ENCODE measurements at places on chromosomes 5 and 9. TPM values are rescaled to one million over a fixed set of nuclear protein-coding genes. Genes with fewer than 3 reads are reported as not detected.

- H3K27me3 ChIP-seq = no peaks in the 10 kb centered on the region
- no peak for DNase-seq
- H3K4me1 ChIP-seq = no peaks in the 10 kb centered on the region
- no peak overlapping the region for H3K4me3 ChIP-seq
Measured at GRCh38 chr9:79757074-79757473, 185.3 kb downstream of the TLE4 start.

- H3K4me1 ChIP-seq = no peaks in the 10 kb centered on the region
- no peak overlapping the region for H3K4me3 ChIP-seq
- DNase-seq = no peak
- no peaks in the 10 kb centered on the region for H3K27me3 ChIP-seq
- H3K36me3 ChIP-seq = no peaks in the 10 kb centered on the region
Measured at GRCh38 chr9:121261107-121261460, 6.9 kb upstream of the GSN start.

DNA sequence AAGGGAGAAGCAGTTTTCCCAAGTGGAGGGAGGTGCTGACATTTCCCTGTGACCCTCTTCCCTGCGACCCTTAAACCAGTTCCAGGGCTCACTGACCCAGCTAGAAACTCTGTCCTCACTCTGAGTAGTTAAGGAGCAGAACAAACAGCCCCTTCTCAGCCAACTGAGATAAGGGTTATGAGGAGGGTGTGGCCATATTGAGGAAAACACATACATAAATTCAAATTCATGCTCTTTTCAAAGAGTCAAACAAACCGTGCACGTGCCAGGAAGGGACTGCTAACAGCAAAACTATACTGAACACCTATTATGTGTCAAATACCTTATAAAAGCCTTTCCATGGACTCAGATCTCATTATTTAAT lies 4.9 kb upstream of the AKNA start:
- no peaks in the 10 kb centered on the region for H3K27me3 ChIP-seq
- no peak overlapping the region for H3K4me3 ChIP-seq
- DNase-seq = no peak
- peak overlapping the region; percentile 46 for H3K27ac ChIP-seq
- peaks cover 93% of the 10 kb centered on the region for H3K4me1 ChIP-seq

- H3K4me3 ChIP-seq = no peak overlapping the region
- DNase-seq = no peak
- H3K36me3 ChIP-seq = peaks cover 10% of the 10 kb centered on the region
- H3K27me3 ChIP-seq = no peaks in the 10 kb centered on the region
- no peak overlapping the region for H3K27ac ChIP-seq
- no peaks in the 10 kb centered on the region for H3K4me1 ChIP-seq
Measured at GRCh38 chr9:130626249-130626996, 38.0 kb upstream of the PRDM12 start.

DNA sequence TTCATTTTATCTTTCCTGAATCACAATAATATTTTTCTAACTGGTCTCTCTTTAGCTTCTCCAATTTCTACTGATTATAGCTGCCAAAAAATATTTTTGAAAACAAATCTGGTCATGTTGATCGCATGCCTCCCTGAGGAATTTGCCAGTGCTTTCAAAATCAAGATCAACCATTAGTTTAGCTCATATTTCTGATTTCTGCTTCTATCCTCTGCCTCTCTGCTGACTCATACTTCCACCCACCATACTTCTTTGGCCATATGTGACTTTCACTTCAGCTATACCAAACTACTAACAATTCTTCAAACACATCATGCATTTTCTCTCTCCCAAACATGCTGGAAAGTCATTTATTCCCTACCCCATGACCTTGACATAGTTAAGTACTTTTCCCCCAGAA lies 636.5 kb downstream of the TLE1 start:
- H3K36me3 ChIP-seq = no peaks in the 10 kb centered on the region
- no peaks in the 10 kb centered on the region for H3K4me1 ChIP-seq
- H3K27ac ChIP-seq = no peak overlapping the region
- H3K27me3 ChIP-seq = no peaks in the 10 kb centered on the region
- no peak for DNase-seq
- no peak overlapping the region for H3K4me3 ChIP-seq

- H3K4me1 ChIP-seq = peaks cover 98% of the 10 kb centered on the region
- DNase-seq = peak; percentile 11
- H3K27me3 ChIP-seq = no peaks in the 10 kb centered on the region
- no peak overlapping the region for H3K27ac ChIP-seq
Measured at GRCh38 chr5:148849461-148849860, 23.1 kb downstream of the ADRB2 start.

Gene CAPSL
- not detected for total RNA-seq

- no peak overlapping the region for H3K4me3 ChIP-seq
- DNase-seq = no peak
- H3K27me3 ChIP-seq = no peaks in the 10 kb centered on the region
- no peaks in the 10 kb centered on the region for H3K36me3 ChIP-seq
- no peak overlapping the region for H3K27ac ChIP-seq
Measured at GRCh38 chr5:132905938-132906337, 32.5 kb downstream of the LEAP2 start.

Gene PCDHGA12
- not detected for total RNA-seq

GRCh38 chr5:153659039-153659736 lies 168.7 kb downstream of the GRIA1 start:
- no peaks in the 10 kb centered on the region for H3K4me1 ChIP-seq
- no peak overlapping the region for H3K27ac ChIP-seq
- no peak overlapping the region for H3K4me3 ChIP-seq
- no peaks in the 10 kb centered on the region for H3K36me3 ChIP-seq

Gene FOXD4L5
- total RNA-seq = not detected

- H3K27ac ChIP-seq = no peak overlapping the region
- H3K4me3 ChIP-seq = no peak overlapping the region
- DNase-seq = no peak
- no peaks in the 10 kb centered on the region for H3K4me1 ChIP-seq
- H3K36me3 ChIP-seq = no peaks in the 10 kb centered on the region
Measured at GRCh38 chr5:78781611-78782286, 133.2 kb upstream of the LHFPL2 start.

- no peak for DNase-seq
- H3K36me3 ChIP-seq = no peaks in the 10 kb centered on the region
- H3K27me3 ChIP-seq = no peaks in the 10 kb centered on the region
- H3K27ac ChIP-seq = no peak overlapping the region
Measured at GRCh38 chr9:18143073-18143745, 330.7 kb upstream of the ADAMTSL1 start.

DNA sequence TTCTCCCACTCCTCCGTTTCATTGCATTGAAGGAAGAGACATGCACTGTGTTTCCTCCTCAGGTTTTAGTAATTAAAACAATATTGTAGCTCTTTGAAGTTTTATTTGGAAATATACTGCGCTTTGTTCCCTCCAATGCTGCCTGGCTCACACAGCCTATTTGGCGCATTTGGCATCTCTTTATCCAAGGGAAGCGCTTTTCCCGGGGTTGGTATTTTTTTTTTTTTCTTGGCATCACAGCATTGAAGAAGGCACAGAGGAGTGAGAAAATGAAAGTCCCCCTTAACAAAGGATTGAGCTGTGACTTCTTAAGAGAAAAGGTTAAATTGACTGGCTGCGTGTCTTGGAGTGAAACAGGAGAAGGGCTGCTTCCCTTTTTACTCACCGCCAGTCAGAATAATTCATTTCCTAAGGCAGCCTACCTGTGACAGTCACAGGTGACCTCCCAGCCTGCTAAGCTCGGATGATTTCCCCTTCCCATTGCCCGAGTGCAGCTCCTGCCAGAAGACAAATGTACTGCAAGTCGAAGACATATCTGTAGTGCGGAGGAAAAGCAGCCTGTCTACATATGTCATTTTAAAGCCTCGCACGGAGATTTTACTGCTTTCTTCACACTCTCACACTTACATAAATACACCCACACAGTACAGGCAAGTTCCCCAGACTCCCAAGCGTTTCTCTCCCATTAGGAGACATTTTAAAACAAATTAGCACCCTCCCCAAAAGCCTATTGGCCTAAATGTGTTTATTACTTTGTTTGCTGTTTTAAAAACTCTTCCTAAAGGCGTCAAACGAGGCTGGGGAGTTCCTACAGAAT lies 665.5 kb upstream of the ZNF608 start:
- no peak overlapping the region for H3K4me3 ChIP-seq
- no peak overlapping the region for H3K27ac ChIP-seq
- no peaks in the 10 kb centered on the region for H3K27me3 ChIP-seq
- H3K36me3 ChIP-seq = no peaks in the 10 kb centered on the region

Gene PLEKHG4B
- total RNA-seq = not detected

Gene OSMR
- not detected for total RNA-seq

Gene TMEM171
- not detected for total RNA-seq

DNA sequence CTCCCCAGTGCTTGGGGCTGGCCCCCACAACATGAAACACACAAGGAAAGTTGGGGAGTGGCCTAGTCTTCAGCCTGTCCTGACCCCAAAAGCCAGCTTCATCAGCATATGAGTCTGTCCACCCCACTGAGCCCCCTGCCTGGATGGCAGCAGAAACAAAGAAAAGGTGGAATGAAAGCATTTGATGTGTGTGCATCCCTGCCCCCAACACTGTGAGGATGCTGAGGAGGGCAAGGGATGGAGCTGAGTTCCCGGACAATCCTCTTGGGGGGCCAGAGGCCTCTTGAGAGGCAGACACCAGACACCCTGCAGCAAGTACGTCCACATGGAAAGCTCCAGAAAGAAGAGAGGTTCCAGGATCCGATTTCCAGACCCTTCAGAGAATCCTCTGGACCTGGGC lies 113.5 kb upstream of the PPP1R26 start:
- H3K27ac ChIP-seq = no peak overlapping the region
- no peaks in the 10 kb centered on the region for H3K36me3 ChIP-seq
- H3K4me3 ChIP-seq = no peak overlapping the region

Gene ACTL7B
- not detected for total RNA-seq

- no peaks in the 10 kb centered on the region for H3K27me3 ChIP-seq
- H3K27ac ChIP-seq = no peak overlapping the region
Measured at GRCh38 chr5:155434681-155435080, 421.1 kb downstream of the KIF4B start.

DNA sequence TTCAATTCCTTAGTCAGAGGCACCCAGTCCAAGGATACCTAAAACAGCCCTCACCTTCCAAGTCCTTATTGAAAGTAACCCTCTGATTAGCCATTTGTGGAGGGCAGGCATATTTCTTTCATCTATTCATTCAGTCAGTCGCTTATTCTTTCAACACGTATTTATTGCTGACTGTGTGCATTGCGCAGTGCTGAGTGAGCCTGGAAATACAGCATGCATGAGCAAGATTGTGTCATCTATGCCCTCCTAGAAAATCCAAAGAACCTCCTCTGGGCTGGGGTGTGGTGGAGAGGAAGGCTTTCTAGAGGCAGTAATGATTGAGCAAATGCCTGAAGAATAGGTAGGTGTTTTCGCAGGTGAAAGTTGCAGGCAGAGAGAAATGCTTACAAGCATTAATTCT lies 8.5 kb upstream of the FEM1C start:
- H3K27me3 ChIP-seq = no peaks in the 10 kb centered on the region
- H3K4me3 ChIP-seq = no peak overlapping the region
- DNase-seq = no peak

DNA sequence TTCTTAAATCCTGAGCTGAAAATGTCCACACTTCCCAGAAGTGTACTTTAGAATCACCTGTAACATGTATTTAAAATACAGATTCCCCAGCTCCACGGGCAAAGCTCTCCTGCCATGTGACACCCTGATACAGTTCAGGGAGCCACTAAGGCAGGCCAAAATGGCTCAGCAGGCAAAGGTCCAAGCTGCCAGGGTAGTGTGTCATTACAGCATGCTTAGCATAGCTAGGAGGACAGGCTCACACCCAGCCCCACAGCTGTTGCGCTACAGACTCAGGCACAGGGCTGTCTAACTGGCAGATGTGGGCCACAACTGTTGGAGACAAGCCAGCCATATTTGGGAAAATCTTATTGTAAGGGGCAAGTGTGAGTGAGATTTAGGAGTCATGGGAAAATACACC lies 73.0 kb downstream of the C9orf85 start:
- H3K36me3 ChIP-seq = no peaks in the 10 kb centered on the region
- H3K4me3 ChIP-seq = no peak overlapping the region
- no peak for DNase-seq
- H3K4me1 ChIP-seq = no peaks in the 10 kb centered on the region
- H3K27me3 ChIP-seq = no peaks in the 10 kb centered on the region

GRCh38 chr5:120017513-120017912 lies 388.2 kb downstream of the FAM170A start:
- H3K4me1 ChIP-seq = no peaks in the 10 kb centered on the region
- H3K4me3 ChIP-seq = no peak overlapping the region
- no peak for DNase-seq
- no peak overlapping the region for H3K27ac ChIP-seq
- H3K36me3 ChIP-seq = no peaks in the 10 kb centered on the region

GRCh38 chr5:116613445-116613844 lies 38.8 kb upstream of the SEMA6A start:
- DNase-seq = no peak
- no peak overlapping the region for H3K4me3 ChIP-seq
- no peaks in the 10 kb centered on the region for H3K36me3 ChIP-seq
- no peaks in the 10 kb centered on the region for H3K27me3 ChIP-seq
- H3K4me1 ChIP-seq = no peaks in the 10 kb centered on the region

All from naive thymus-derived CD4-positive, alpha-beta T cell (primary cell).